KG1 (cell line): ENCODE measurements at places on chromosomes 7 and 10.

DNA sequence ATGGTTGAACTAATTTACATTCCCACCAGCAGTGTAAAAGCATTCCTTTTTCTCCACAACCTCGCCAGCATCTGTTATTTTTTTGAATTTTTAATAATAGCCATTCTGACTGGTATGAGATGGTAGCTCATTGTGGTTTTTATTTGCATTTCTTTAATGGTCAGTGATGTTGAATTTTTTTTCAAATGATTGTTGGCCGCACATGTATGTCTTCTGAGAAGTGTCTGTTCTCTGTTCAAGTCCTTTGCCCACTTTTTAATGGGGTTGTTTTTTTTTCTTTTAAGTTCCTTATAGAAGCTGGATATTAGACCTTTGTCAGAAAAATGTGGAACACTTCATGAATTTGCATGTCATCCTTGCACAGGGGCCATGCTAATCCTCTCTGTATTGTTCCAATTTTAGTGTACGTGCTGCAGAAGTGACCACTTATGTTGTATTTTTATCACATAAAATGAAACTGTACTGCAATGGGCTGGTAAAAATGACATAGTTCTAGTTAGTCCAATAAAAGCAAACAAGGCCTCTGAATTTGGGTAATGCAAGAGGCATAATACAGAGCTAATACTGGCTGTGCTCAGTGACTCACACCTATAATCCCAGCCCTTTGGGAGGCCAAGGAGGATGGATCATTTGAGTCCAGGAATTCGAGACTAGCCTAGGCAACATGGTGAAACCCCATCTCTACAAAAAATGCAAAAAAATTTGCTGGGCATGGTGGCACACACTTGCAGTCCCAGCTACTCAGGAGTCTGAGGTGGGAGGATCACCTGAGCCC, 70.3 kb downstream of the ABI1 start:
- DNase-seq = no peak

DNA sequence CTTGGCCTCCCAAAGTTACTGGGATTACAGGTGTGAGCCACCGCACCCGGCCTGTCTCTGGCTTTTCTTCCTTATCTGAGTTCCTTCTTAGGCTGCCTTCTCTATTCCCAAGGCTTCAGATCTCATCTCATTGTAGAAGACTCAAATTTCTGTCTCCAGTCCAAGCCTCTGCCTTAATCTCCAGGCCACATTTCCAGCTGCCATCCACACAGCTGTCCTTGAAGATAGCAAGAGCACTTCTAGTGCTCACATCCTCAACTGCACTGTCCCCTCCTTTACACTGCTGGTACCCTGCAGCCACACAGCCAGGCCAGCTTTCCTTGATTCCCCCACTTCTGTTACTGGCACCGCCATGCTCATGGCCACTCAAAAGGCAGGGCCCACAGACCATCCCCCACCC, 35.6 kb downstream of the POLL start:
- no peak for DNase-seq

- DNase-seq = no peak
Measured at GRCh38 chr7:7693881-7694280, 24.5 kb downstream of the RPA3 start.

GRCh38 chr10:103574097-103575061, 80.9 kb downstream of the NEURL1 start:
- no peak for DNase-seq

GRCh38 chr7:25167262-25167843, 42.3 kb upstream of the CYCS start:
- no peak for DNase-seq

GRCh38 chr7:47326220-47326619, 255.7 kb downstream of the TNS3 start:
- DNase-seq = no peak

DNA sequence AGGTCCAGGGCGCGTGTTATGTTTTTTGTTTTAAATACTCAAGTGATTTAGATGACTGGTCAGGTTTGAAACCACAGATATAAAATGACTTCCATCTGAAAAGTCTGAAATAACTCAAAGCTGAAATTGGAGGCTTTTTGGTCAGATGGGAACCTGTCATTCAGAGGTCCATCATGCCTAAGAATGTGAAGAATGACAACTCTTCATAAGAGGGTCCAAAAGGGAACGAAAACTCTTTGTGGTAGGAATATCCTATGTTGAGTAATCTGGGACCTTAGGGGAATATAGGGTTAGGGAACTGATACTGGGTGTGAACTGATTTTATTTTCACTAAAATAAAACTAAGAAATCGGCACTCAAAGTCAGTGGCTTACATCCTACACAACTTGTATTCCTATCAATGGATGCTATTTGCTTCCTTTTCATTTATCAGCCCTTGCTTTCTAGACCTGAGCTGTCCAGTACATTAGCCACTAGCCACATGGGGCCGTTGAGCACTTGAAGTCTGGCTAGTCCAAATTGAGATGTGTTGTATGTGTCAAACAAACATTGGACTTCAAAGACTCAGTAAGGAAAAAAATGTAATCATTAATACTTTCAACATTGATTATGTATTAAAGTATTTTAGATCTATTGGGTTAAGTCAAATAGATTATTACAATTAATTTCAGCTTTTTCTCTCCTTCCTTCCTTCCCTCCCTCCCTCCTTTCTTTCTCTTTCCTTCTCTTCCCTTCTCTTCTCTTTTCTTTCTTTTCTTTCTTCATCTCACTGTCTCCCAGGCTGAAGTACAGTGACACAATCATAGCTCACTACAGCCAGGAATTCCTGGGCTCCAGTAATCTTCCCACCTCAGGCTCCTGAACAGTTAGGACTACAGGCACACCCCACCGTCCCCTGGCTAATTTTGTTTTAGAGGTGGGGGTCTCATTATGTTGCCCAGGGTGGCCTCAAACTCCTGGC, 56.5 kb upstream of the KDM7A start:
- no peak for DNase-seq

- no peak for DNase-seq
Measured at GRCh38 chr7:30027065-30027456, 559 bp upstream of the FKBP14 start.

DNA sequence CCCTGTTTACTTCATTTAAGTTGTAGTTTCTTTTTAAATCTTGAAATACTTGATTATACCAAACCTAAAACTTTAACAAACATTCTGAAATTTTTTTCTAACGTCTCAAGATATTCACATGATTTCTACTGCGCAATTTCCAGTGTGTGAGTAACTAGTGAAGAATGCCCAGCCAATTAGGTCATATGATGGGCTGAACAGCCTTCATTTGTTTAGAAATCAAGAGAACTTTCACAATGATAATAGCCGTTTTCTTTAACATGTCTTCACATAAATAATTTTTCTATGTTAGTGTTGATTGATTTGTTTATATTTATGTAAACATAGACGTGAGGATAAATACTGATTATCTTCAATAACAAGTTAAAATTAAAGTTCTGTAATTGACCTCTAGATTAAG, 21.8 kb downstream of the STAM start:
- DNase-seq = no peak

- no peak for DNase-seq
Measured at GRCh38 chr10:33015761-33016547, 57.9 kb upstream of the ITGB1 start.

DNA sequence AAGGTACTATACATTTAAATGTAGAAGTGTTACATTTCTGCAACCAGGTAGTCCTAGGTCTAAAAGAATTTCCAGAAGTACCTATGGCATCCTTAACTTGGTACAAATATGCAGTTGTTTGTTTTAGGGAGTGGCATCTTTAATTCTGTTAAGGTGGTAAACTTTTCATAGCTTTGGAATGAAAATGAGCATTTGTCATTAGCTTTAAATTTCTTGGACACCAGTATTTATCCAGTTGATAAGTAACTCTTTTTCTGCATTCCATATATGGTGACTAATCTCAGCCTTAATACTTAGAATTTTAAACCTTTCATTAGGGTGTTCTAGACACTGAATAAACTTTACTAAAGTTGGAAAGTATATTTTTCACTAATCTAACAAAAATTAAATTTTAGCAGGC, 10.8 kb downstream of the SLF2 start:
- no peak for DNase-seq

GRCh38 chr10:132395704-132396493, 1.1 kb upstream of the PWWP2B start:
- no peak for DNase-seq

DNA sequence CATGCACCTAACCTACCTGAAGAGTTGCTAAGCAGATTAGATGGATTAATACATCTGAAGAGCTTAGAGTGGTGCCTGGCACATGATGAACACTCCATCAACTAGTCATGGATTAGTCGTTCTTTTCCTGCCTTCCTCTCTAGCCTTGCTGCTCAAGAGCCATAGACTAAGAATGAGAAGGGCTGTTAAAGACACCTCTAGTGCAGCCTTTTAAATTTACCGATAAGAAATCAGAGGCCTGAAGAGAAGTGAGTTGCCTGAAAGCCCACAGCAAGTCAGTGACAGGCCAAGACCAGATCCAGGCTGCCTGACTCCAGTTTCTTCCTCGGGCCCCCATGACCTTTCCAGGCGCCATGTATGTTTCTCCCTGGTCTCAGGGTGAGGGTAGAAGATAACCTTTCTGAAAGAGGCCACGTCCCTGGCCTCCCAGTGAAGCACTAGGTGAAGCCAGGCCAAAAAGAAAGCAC, 6.5 kb downstream of the TSPAN15 start:
- no peak for DNase-seq

- DNase-seq = no peak
Measured at GRCh38 chr10:71725998-71726579, 6.5 kb upstream of the C10orf105 start.

- DNase-seq = no peak
Measured at GRCh38 chr10:8778713-8779112, 724.2 kb downstream of the GATA3 start.

DNA sequence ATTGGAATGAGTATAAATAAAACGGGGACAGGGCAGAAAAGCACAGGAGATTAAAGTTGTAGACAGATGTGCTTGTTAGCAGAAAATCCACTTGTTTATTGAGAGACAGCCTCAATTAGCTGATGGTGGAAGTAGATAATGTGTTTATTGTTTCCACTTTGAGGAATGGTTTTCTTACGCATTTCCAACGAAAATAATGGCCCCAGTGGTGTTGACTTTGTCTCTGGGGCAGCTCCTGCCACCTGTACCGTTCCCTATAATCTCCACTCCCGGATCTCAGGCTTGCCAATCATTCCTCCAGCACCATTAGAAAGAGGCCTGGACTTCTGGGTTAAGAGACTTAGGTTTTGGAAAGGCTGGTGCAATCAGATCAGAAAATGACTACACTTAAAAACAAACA, 638.7 kb downstream of the PARD3 start:
- no peak for DNase-seq

- DNase-seq = no peak
Measured at GRCh38 chr7:31512166-31512565, 1.7 kb upstream of the ITPRID1 start.
